Esophagus mucosa (tissue), 1 donor: ENCODE measurements at places on chromosomes 16 and 17.
A peak's percentile ranks its signal among the peaks of the same experiment; 100 is the strongest.

DNA sequence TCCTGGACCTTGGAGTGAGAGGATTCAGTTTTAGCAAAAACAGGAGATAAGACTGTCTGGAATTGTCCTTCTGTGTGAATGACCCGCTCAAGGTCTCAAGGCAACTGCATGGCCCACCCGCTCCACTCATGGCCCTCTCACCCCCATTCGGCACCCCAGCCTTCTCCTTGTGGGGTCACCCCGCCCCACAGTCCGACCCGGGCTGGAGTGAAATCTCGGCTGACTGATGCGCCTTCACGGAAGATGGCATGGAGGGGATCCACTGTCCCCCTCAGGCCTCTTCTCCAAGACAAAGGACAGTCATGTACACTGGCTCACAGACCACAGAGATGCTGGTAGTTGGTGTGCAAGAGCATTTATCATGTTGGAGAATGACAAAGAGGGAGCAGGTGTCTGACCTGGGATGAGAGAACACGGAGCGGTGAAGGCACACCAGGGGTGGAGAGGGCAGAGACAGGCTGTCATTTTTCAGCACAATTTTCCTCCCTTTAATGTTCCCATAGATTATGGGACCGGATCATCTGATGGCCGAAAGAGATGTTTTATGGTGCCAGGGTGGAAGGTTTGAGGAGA, 391.9 kb upstream of the TNRC6C start:
- peak; percentile 22 for ATAC-seq

DNA sequence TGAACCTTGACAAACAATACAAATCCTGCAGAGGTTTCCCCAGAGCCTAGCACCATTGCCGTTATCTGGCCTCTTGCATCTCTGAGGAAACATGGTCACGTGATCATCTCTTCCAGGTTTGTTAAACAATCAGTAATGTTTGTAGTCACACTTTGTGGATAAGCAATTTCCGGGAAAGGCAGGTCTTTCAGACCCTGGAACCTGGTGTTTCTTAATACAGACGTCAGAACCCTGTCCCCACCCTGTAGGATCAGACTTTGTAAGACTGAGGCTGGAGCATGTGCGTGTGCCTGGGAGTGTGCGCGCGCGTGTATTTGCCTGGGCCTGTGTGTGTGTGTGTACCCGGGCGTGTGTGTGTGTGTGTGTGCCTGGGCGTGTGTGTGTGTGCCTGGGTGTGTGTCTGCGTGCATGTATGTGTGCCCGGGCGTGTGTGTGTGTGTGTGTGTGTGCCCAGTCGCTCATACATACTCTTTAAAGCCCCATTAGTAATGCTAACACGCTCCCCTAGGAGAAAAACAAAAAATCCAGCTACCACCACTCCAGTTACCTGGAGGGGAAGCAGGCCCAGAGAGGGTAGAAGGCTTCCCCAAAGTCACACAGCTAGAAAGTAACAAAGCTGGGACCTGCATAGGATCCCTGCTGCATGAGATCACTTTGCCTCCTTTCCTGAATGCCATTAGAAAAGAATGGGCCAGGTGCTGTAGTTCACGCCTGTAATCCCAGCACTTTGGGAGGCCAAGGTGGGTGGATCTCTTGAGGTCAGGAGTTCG, 5.3 kb downstream of the CTNS start:
- no peak for ATAC-seq

DNA sequence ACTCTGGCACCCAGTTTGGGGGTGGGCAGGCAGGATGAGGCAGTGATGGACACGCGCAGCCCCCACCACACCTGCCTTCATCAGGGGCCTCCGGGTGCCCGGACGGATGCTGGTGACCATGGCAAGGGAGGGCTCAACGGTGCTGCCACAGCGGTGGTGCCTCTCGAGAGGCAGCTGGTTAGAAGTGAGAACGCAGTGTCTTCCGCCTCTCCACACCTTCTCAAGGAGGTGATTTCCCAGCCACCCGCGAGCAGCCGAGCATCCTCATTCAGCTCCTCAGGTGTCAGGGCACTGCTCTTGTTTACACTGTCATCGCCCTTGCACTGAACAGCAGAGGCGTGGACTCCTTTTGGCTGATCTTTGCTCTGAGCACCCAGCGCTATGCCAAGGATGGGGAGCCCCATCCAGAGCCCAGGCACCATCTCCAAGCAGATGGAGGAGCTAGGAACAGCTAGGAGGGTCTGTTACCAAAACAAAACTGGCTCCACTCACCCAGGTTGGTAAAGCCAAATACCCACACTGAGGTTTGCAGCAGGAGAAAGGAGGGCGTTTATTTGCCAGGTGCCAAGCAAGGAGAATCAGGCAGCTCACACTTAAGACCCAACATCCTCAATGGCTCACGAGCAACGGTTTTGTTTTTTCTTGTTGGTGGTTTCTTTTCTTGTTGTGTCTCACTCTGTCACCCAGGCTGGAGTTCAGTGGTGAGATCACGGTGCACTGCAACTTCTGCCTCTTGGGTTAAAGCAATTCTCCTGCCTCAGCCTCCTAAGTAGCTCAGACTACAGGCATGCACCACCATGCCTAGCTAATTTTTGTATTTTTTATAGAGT, 174.3 kb upstream of the TNRC6C start:
- no peak for ATAC-seq

DNA sequence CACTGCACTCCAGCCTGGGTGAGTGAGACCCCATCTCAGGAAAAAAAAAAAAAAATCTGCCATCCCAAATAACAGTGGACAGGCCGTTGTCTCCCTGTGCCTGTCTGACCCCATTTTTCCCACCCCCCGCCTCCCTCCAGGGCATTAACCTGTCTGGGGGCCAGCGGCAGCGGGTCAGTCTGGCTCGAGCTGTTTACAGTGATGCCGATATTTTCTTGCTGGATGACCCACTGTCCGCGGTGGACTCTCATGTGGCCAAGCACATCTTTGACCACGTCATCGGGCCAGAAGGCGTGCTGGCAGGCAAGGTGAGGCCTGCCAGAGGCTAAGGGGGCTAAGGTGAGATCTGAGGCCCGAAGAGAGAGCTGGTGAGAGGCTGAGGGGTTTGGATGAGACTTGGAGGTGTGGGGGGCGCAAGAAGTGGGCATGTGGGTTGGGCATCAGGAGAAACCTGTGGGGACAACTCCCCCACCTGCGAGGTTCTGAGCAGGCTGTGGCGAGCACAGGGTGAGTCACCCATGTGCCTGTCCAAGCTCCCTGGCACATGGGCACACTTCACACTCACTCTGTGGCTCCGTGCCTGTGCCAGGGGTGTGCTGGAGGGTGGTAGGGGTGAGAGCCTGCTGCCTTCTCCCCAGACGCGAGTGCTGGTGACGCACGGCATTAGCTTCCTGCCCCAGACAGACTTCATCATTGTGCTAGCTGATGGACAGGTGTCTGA, 34.7 kb downstream of the ANKRD40 start:
- ATAC-seq: peak; percentile 94

DNA sequence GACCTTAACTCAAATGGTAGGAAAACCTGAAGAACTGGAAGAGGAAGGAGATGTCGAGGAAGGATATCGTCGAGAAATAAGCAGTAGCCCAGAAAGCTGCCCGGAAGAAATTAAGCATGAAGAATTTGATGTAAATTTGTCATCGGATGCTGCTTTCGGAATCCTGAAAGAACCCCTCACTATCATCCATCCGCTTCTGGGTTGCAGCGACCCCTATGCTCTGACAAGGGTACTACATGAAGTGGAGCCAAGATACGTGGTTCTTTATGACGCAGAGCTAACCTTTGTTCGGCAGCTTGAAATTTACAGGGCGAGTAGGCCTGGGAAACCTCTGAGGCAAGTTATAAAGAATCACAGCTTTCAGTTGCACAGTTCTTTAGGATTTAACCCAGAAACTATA, 15.5 kb downstream of the ERCC4 start:
- no peak for ATAC-seq

DNA sequence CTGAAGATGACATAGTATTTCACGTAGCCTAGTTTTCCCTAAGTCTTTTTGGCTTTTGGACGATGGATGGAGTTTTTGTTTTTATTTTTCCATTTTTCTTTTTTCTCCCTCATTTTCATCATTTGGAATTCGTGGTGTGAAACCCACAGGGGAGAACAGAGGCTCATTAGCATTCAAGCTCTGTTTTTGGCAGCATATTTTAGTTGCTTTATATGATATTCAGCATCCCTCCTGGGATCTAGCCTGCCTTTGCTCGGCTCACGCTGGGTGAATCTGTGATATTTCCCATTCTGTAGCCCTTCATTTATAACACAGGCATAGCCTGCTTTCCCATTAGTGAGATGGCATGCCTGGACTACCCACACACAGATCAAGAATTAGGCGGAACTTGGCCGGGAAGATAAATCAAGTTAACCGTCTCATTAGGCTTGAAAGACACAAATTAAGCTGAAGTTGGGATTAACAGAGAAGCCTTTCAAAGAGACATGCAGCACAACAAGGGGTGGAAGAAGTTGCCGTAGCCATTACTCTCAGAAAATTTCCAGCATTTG, 20.1 kb upstream of the CLEC19A start:
- ATAC-seq: no peak

DNA sequence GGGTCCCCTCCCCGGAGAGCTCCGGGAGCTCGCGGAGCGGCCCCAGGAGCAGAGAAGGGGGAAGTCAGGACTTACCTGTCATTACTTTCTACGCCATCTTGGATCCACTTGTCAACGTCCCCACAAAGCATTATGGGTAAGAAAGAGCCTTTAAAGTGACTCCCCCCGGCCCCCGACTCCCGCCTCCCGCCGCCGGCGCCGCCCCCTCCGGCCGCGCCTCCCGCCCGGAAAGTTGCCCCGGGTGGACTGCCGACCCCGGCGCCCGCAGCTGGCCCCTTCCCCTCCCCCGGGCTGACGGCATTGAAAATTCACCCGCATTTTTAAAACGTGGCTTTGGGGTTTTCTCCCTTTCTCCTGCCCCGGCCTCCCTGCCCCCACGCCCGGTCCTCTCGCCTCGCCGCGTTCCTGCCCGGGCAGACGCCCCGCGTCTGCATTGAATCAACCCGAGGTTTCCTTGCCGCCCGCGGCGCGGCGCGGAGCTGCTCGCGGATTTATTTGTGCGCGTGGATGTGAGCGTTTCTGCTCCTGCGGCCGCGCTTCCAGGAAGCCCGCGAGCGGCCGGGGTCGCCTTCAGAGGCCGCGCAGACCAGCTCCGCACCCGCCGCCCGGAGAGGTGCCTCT, at the start of gene HELZ:
TSS of gene HELZ (minus strand) at position 124 of the 621 bp plus-strand sequence. CDS start 26,392 bp downstream, outside the sequence.
- ATAC-seq: peak; percentile 52

GRCh38 chr17:31008374-31009041, 37.7 kb downstream of the RNF135 start:
- ATAC-seq: peak; percentile 76

GRCh38 chr17:15361151-15361550, 19.8 kb upstream of the TEKT3 start:
- ATAC-seq: no peak

DNA sequence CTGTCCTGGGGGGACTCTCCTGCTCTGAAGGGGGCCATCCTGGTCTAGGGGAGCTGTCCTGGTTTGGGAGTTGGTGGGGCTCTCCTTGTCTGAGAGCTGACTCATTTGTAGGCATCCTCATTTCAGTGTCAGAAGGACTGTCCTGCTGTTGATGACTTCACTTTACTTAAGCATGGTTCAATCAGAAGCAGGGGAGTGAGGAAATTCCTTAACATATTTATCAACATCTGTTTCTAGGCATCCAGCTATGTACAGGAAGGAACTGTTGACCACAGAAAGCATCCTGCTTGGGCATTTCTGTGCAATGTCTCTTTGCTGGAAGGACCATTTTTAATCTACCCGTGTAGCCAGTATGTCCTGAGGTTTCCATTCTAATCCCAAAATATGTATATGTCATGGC, 502.7 kb upstream of the HSBP1 start:
- no peak for ATAC-seq

DNA sequence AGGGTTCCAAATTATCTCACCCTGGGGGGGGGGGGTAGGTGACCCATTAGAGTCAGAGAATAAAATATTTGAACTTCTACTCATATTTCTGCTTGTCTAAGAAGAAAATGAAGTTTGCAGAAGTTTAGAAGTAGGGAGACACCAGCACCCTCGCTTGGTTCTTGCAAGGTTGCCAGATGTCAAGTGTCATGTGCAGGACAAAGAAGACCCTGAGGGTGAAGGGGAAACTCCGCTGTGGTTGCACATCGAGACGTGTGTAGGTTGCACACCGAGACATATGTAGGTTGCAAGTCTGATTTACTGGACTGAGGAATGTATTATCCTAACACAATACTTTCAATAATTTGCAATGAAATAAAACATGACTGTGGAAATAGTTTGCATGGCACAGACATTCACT, 42.4 kb upstream of the IRF8 start:
- ATAC-seq: no peak

DNA sequence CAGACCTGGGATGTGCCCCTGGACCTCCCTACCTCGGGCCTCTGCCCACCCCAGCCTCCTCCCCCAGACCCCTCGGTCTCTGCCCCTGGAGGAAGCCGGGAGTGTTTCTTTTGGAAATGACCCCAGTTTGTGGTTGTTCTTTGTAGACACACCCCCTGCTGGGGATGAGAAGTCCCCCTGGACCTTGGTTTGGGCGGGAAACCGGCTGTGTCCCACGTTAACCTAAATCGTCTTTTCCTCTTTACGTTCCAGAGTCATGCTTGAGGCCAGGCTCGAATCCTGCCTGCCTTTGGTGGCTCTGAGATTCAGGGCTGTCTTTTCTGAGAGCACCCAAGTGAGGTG, 116.6 kb downstream of the METRNL start:
- ATAC-seq: no peak

- no peak for ATAC-seq
Observed at GRCh38 chr16:77443357-77444146, 8.7 kb upstream of the ADAMTS18 start.

GRCh38 chr17:39939588-39940419, 12.3 kb downstream of the LRRC3C start:
- peak; percentile 22 for ATAC-seq

GRCh38 chr17:72510351-72511016, 389.7 kb downstream of the SOX9 start:
- ATAC-seq: peak; percentile 29

- ATAC-seq: no peak
Observed at GRCh38 chr17:66462010-66462409, 159.6 kb downstream of the PRKCA start.

DNA sequence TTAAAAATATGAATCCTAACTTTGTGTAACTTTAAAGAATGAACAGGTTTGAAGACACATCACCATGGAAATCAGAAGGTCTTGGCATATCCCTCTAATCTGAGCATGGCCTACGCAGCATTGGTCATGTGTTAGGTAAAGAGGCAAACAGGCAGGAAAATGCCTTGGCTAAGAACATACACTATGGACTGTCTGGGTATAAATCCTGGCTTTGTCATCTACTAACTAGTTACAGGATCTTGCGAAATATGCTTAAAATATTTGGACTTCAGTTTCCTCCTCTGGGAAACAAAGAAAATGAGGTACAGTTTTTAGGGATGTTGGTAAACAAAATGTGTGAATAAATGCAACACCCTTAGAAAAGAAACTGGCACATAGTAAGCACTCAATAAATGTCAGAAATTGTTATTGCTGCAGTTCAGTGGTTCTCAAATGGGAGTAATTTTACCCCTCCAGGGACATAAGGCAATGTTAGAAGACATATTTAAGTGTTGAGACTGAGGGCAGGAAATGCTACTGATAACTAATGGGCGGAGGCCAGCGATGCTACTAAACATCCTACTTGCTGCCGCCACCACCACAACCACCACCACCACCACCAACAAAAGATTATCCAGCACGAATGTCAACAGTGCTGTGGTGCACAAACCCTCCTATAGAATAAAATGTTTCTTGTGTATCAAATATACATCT, 770.8 kb upstream of the SOX9 start:
- no peak for ATAC-seq
